ENCODE measurements at places on chromosomes 4 and X. TPM values are rescaled to one million over a fixed set of nuclear protein-coding genes. Genes with fewer than 3 reads are reported as not detected.

DNA sequence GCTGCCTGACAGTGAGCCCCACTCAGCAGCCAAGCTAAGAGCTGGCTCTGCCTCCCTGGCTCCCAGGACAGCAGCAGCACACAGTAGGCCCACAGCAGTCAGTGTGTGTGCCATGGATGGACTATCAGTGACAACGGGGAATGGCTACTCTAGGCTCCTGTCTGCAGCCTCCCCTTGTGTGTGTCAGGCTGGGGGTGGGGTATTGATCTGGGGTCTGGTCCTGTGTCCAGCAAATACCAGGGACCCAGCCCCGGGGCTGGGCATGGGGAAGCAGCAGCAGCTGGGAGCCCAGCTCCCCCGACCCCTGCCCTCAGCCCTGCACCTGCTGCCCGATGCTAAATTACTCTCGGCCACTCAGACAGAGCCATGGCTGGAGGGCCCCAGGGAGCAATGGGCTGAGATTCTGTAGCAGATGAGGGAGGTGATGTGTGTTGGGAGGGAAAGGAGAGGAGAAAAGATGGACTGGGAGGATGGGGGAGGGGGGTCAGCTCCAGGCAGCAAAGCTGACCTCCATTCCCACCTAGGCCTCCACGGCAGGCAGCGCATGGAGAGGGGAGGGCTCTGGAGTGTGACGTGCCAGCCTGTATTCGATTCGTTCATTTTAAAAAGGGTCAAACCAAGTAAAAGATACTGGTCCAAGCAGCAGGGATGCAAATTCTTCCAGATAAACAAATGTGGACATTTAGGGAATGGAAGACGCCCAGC is 61.3 kb upstream of the CRMP1 start:
- no peak for DNase-seq
- no peaks in the 10 kb centered on the region for H3K36me3 ChIP-seq
- H3K27me3 ChIP-seq = no peaks in the 10 kb centered on the region
- no peaks in the 10 kb centered on the region for H3K4me1 ChIP-seq

DNA sequence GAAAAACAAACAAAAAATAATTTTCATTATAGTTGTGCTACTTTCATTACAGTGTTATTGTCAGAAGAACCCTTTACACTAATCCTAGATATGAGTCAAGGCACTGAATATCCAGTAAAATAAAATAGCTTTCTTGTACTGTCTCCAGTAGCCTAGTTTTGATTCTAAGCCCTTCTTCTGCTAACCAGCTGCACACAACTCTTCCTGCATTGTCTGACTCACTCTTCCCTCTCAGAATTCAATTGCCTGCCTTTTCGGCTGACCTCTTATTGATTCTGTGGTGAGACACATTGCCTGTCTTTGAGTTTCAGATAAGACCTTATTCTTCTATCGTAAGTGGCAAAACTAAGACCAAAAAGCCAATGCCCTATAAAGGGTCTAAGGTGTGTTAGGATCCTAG is 26.7 kb upstream of the PCDH18 start:
- no peak overlapping the region for H3K4me3 ChIP-seq
- no peak overlapping the region for H3K27ac ChIP-seq
- DNase-seq = no peak
- no peaks in the 10 kb centered on the region for H3K27me3 ChIP-seq
- no peaks in the 10 kb centered on the region for H3K4me1 ChIP-seq

ADGRA3 gene
- 40.7 TPM for total RNA-seq

DNA sequence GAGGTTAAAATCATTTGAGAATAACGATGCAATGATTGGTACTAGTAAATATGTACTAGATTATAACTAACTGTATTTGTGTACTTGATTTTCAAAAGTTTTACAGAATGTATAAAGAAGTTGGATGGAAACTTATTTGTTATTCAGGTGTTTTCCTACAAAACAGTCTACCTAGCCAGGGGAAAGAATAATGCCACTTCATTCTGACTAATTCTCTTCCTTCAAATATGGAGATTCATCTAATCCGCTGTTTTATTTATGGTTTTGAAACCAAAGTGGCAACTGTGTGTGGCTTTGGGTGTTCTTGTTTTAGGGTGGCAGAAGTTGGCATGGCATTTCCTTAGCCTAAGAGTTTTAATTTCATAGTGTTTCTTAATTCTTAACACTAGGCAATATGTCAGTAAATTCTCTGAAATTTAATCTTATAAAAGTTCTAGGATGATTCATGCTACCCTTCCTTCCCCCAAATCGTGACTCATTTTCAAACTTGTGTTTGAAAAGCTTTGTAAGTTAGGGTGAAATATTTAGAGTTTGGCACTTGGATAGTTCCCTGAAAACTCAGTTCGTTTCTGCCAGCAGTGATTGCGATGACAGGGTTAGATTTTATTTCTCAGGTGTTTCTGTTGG is 62.6 kb downstream of the DCLK2 start:
- no peaks in the 10 kb centered on the region for H3K36me3 ChIP-seq
- peaks cover 15% of the 10 kb centered on the region for H3K4me1 ChIP-seq
- H3K27ac ChIP-seq = peak overlapping the region; percentile 67
- no peaks in the 10 kb centered on the region for H3K27me3 ChIP-seq

DNA sequence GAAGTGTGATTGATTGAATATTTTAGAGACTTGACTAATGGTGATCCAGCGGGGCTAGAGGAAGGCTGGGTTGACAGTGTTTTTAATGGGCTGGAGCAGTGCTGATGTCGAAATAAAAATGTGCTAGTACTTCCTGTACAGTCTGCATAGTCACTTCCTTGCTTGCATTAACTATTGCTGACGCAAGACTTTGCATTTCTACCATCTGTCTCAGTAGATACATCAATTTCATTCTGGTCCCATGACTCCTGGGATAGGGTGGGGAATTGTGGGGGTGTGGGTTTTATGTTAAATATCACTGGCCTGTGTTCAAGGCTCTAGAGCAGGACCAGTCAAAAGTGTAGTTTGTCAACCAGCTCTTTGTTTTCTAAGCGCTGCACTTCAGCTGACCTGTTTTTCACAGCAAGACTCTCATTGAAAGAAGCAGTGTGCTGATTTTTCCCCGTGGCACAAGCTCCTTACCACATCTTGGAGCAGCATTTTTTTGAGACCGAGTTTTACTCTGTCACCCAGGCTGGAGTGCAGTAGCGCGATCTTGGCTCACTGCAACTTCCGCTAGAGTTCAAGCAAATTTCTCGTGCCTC is 35.2 kb upstream of the PHEX start:
- no peak overlapping the region for H3K27ac ChIP-seq
- no peaks in the 10 kb centered on the region for H3K4me1 ChIP-seq
- H3K36me3 ChIP-seq = no peaks in the 10 kb centered on the region
- H3K4me3 ChIP-seq = no peak overlapping the region
- no peaks in the 10 kb centered on the region for H3K27me3 ChIP-seq
